ENCODE measurements at places on chromosomes 3 and 15.

DNA sequence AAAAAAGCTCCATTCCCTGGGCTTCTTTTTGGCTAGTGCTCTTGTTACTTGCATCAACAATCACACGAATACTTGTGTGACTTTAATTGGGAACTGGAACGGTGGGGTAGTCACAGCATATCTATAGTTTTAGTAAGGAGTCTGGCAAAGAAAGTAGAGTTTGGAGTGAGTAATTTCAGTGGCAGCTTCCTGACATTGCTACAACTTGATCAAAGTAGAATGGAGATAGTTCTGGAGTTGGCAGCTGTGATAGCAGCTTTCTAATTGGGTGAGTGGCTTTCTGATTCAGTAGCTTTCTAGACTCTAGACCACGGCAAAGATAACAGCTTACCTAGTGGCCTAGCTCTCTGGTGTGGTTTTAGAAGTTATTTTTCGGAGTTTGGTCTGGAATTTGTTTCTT, 475.0 kb downstream of the TUSC7 start:
- no peak for DNase-seq

GRCh38 chr3:166444336-166444735, 607.1 kb upstream of the BCHE start:
- DNase-seq = no peak

GRCh38 chr3:45844616-45845015, 2.7 kb upstream of the LZTFL1 start:
- no peak for DNase-seq

GRCh38 chr3:56921573-56922453, 120.1 kb upstream of the ARHGEF3 start:
- no peak for DNase-seq

DNA sequence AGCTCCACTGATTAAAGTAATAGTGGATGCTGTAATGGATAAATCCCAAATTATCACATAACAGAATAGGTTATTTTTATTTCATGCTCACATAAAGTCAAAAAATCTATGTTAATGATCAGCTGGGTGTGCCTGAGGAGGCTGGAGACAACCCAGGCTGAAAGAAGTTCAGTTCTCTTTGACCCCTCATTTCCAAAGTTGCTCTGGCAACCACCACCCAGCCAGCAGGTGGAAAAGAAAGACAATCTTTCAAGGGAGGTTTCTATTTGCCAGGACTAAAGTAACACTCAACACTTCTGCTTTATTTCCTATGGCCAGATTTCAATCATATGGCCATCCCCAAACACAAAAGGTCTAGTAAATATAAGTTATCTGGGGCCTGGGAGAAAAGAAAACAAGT, 48.8 kb upstream of the ANKRD28 start:
- DNase-seq = no peak

DNA sequence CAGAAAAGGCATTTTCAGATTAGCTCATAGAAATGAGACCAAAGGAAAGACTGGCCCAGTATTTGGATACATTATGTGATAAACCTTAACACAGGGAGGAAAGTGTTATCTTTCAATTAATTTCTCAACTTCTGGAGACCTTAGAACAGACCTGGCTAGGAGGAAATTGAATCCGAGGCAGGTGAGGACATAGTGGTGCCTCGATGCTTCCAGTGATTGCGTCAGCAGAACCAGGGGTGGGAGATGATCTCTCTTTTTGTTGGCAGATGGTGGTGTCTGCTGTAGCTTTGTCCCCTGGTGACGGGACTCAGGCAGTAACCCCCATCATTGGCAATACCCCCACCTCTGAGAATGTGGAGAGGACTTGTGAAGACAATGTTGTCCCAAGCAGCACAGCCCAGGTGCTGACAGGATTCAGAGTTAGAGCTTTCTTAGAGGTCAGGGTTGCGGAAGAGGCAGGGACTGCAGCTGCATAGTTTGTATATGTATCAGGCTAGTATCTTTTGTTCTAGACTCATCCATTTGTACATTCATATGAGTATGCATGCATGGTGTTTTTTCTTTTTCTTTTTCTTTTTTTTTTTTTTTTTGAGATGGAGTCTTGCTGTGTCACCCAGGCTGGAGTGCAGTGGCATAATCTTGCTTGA, 27.9 kb upstream of the MUC20 start:
- no peak for DNase-seq

- no peak for DNase-seq
These were observed 829.4 kb upstream of the DPPA4 start for GRCh38 chr3:110166791-110167190.

DNA sequence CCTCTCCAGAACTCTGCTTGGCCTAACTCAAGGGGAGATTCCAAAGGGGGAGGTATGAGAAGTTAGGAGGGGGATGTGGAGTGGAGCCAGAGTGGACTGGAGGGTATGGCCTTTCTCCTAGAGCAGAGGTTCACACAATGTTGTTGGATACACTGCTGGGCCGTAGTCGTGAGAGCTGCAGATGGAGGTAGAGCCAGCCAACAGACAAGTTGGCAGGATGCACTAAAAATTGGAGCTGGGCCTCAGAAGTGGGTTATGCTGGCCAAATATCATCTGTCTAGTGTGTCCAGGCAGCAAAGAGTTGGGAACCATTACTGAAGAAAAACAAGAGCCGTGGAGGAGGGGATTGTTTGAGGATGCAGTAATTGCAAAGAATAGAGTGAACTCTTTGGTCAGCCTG, 27.7 kb upstream of the LRRFIP2 start:
- DNase-seq = no peak

- no peak for DNase-seq
These were observed 163.8 kb upstream of the ARHGEF26 start for GRCh38 chr3:153957421-153957820.

DNA sequence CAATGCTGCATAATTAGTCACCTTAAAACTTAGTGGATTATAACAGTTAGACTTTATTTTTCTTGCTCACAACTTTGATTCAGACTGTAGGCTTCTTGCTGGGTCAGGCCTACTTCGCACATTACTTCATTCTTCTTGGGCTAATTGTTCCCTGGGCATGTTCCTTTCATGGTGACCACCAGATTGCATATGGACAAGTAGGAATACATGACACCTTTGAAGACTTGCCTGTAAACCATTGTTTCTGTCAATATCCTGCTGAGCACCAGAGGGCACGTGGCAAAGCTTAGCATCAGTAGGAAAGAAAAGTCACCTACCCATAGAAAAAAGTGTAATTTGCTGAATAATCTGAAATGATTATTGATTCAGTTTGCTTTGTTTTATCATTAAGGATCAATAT, 54.3 kb upstream of the ROBO1 start:
- no peak for DNase-seq

DNA sequence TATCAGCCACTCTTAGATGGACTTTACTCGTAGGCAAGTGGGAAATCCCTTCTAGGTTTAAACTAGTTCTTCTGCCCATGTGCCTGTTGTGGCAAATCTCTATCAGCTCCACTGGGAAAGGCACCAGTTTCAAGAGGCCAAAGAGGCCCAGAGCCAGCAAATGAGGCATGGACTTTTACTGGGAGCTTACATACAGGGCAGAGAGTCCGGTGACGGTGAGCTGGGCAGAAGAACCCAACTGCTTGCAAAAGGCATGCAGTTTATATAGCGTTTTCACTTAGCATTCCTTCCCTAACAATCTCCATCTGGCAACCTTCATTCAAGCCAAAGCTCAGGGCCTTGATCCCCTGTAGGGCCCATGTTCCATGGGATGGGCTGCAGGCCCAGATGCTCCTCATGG, 93.0 kb upstream of the C3orf80 start:
- no peak for DNase-seq

- DNase-seq = no peak
These were observed 236.4 kb upstream of the SGO1 start for GRCh38 chr3:20422391-20422790.

DNA sequence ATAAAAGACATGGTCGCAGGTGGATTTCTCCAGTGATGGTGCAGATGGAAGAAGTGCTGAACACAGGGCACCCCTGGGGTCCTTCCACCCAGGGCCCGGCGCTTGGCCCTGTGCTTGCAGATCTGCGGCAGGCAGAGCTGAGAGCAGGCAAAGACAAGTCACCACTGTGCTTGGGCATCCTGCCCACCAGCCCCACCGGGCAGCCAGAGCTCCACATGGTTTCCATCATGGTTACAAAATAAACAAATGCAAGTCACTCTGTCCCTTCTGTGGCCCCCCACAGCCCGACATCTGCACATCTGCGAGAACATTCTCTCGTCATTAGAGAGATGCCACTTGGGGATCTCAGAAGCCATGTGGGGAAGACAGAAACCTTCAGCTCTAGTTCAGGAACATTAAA, 37.6 kb upstream of the SFMBT1 start:
- no peak for DNase-seq

DNA sequence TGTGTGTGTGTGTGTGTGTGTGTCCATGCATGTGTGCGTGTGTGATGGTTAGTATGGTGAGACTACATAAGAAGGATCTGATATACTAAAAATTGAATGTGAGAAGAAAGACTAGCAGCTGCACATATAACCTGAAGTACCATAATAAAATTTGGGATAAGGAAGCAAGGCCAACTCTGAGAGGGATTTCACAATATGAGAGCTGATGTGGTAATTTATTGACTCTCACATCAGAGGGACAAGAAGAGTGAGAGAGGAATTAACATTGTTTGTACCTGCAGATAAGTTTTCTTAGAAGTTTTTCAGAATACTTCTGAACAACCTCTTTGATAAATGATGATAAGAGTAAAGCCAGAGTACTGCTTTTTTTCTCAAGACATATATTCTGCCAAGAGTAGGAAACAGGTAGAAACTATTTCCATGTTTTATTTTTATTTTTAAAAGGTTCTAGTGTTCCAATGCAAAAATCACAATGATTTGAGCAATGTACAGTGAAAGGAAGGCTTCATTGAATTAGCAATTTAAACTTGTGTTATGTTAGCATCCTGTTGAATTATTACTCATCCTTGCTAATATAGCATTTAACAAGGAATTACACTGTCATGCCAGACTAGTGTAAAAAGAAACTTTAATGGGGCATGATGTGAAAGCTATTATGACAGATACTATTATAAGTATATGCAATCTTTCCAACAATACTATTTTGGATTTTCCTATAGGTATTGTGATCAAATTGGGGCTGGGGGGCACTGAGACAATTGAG, 415.5 kb upstream of the ARPP21 start:
- DNase-seq = no peak

- DNase-seq = peak; percentile 20
These were observed 22.2 kb downstream of the ALDH1A2 start for GRCh38 chr15:58043192-58043903.

DNA sequence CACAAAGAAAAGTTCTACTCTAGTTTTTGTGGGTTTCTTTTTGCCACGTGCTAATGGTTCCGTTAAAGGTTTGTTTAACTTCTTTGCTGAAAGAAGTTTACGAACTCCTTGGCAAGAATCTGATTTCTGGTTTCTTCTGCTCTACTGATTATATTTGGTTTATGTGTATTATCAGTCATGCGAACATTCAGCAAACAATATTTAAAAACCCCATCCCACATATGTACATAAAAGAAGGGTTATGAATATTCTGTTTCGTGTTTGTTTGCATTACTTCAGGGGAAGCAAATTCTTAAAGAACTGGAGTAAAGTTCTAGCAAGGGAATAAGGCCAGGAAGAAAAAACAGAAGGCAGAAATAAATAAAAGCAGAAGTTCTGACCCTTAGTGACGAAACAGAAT, 9.8 kb downstream of the LARS2 start:
- DNase-seq = no peak

DNA sequence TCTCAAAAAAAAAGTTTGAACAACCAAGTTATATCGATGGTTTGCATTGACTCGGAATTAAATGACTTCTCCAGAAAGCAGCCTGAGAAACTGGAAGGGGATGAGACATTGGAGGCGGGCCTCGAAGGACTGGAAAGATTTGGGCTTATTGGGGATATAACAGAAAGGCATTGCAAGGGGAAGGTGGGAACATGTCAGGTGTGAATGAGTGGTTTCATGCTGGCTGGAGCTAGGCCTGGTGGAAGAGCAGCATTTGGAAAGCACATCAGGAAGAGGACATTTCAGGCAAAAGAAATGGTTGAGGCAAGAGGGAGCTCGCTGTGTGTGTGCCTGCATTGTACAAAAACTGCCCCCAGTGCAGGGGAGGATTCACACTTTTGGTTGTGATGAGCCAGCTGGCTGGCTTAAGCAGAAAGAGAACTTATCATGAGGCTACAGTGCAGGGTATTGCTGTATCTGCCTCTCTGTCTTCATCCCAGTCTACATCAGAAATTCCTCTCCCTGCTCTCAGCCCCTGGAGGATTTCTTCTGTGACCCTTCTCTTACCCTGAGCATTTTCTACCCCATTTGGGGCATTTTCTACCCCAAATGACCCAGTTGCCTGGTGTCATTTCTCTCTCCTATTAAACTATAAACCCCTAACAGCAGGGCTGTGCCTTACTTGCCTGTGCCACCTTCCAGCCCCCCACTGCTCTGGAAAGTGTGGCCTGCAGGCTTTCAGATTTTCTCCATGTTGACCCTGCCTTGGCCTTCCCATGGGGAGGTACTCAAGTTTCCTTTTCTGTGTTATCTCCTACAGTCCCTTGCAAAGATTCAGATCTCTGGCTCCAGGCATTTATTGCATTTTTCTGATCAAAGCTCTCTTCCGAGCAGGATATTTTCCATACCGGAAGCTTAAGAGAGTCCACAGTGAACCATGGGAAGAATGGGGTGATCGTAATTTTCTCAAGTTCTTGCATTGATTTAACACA, 64.4 kb upstream of the FLNB start:
- DNase-seq = no peak

DNA sequence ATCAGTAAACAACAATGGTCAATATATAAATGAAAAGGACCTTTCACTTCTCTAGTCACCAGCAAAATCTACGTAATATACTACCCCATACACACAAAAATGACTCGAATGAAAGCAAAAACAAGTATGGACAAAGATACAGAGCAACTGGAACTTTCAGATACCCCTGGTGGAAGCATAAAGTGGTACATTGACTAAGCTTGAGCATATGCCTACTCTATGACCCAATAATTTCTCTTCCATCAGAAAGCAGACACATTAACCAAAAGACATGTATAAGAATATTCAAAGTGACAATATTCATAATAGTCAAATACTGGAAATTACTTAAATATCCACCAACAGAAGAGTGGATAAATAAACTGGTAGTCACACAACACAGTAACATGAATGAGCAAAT, 86.0 kb downstream of the EFL1 start:
- DNase-seq = no peak

- DNase-seq = no peak
These were observed 33.9 kb upstream of the MRPS22 start for GRCh38 chr3:139309880-139310279.

DNA sequence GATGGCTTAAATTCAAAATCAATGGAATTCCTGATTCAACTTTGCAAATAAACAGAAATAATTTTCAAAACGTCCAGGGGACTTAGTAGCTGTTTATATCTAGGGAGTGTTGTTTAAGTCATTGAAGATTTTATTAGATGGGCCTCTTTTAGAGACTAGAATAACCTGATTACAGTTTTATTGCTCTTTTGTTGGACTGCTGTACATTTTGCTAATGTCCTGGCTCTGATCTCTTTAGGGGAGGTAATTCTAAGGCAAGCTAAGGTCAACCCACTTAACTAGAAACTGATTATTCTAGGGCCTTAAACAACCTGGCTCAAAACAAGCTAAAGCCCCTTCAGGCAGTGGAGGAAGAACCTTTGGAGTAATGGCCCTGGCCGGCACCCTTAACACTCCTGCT, 62.0 kb upstream of the MYZAP start:
- DNase-seq = no peak

GRCh38 chr15:69797051-69797595, 300.6 kb downstream of the TLE3 start:
- no peak for DNase-seq

GRCh38 chr15:45854455-45855202, 219.8 kb downstream of the SQOR start:
- no peak for DNase-seq
